ENCODE measurements at places on chromosomes 6 and 20. TPM values are rescaled to one million over a fixed set of nuclear protein-coding genes. Genes with fewer than 3 reads are reported as not detected.

DNA sequence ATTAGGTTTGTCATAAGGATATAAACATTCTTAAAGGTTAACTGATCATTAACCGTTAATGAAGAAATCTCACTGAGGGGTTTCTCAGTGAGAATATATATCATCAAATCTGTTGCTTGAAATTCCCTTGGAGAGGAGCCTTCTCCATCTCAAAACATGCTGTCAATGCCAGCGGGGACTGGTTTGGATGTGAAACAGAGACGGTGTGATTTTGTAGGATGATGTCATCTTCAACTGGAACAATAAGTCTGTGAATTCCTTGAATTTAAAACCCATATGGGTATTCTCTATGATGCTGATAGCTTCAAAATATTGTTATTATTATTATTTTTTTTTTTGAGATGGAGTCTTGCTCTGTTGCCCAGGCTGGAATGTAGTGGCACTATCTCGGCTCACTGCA, 75.9 kb downstream of the GMPR start:
- DNase-seq = no peak

GRCh38 chr6:26657256-26657655, 2.3 kb downstream of the ZNF322 start:
- DNase-seq = no peak

- DNase-seq = no peak
Measured at GRCh38 chr6:118735320-118735719, 83.9 kb upstream of the CEP85L start.

The NECAB3 gene
- 26.1 TPM for total RNA-seq

GRCh38 chr6:39937686-39938333, 3.5 kb upstream of the MOCS1 start:
- DNase-seq = no peak

The PRSS35 gene
- total RNA-seq = 4.7 TPM

DNA sequence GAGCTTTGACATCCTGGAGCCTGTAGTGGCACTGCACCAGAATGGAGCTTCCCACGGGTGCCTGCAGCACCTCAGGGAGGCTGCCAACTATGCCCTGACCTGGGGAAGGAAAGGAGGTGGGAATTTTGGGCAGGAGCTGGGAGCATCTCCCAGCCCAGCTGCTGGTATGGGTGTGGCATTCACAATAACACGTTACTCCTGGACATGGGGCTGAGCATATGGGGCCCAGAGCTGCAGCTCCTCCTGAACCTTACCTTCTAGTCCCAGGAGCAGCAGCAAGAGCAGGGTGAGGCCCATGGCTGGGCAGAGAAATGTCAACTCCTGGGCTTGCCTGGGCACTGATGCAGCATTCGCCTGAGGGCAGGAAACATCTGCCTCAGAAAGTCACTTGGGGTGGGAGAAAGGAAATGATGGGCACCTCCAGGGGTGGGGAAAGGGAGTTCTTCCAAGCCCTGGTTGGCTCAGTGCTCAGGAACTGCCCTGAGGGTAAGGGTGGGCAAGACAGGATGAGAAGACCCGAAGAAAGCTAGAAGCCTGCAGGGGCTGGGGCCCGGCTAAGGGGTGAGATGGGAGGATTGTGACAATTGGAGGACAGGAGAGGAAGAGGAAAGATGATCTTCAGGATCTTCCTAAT, at the start of gene TREML1:
Gene TREML1 (minus strand): TSS at position 356 of the 634 bp plus-strand sequence. CDS start 59 bp downstream, at position 297.
- DNase-seq = no peak

DNA sequence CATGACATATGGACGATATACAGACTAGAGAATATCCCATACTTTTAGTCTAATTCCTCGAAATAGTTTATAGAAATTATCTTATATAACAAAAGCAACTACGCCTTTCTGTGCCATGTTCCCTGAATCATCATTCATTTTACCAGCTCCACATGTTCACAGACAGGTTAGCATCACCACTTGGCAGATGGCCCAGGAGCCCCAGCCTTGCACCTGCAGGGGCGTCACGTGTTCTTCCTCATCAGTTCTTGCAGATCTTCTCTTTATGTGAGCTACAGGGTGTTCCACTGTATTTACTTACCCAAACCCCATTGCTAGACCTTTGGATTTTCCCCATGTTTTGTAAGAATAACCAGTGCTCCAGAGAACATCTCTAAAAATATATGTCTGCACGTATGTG, 12.6 kb upstream of the BNIP5 start:
- DNase-seq = no peak

DNA sequence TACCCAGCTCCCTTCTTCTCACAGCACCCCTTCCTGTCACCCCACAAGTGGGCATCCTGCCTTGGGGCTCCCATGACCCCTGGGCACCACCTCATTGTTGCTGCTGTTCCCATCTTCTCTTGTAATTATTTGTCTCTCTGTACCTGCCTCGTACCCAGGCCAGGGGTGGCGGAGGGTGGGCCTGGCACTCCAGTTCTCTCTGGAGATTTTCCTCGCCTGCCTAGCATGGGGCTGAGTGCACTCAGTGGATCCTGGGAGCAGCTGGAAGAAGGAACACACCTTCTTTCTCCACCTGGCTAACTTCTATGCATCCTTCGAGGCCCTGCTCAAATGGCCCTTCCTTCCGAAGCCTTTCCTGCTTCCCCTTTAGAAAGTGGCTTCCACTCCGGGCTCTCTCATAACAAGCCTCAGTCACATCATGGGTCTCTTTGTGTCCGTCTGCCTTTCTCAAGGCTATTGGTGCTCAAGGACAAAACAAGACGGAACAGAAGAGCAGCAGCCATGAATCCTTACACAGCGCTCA, 79.2 kb downstream of the SRC start:
- DNase-seq = no peak

The HUS1B gene
- 2.4 TPM for total RNA-seq

DNA sequence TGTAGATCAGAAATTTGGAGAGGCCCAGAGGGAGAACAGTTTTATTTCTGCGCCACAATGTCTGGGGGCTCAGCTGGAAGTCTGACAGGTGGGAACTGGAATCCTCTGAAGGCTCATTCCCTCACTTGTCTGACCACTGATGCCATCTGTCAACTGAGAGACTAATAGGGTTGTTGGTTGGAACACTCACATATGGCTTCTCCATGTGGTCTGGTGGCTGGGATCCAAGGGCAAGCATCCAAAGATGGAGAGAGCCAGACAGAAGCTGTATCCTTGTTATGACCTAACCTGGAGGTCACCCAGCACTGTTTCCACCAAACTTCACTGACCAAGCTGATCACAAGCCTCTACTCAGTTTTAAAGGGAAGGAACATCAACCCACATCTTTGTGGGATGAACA, 117.9 kb upstream of the AKAP12 start:
- DNase-seq = no peak

DNA sequence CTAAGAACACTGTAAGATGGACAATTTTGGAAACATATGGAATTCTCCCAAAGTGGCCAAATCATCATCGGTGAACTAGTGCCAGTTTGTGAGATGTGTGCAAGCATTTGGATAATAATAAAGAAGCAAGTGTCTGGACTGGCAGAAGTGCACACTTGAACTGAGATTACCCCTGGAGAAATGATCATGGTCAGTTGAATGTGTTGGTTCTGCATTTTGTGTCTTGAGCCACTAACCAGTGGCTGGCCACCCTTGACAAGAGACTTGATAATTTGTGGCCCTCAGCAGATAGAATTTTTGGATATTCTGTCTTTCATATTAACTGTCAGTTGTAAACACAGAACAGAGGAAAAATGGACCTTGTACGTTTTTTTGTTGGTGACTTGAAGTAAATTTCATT, 37.4 kb downstream of the CITED2 start:
- no peak for DNase-seq

GRCh38 chr20:21159658-21160380, 33.9 kb downstream of the KIZ start:
- DNase-seq = no peak

The HLA-DQB1 gene
- total RNA-seq = 35.9 TPM

DNA sequence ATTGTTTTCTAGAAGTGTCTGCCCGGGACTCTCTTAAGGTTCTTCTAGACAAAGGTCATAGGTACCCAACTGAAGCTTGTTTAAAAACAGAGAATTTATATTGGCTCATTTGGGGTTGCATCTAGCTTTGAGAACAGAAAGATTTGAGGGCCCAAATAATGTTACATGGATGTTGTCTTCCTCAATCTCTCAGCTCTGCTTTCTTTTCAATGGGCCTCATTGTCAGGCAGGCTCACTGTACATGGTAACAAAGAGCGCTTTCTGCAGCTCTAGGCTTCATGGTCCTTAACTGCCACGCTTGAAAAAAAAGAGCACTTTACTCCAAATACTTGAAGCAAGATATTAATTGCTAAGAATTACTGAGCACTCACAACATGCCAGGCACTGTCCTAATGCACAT, 22.2 kb downstream of the NHLRC1 start:
- no peak for DNase-seq

- peak; percentile 86 for DNase-seq
Measured at GRCh38 chr6:33080127-33081089, 4.6 kb downstream of the HLA-DPB1 start.

- no peak for DNase-seq
Measured at GRCh38 chr20:16661756-16662155, 68.1 kb upstream of the SNRPB2 start.

GRCh38 chr20:16729080-16729479, 746 bp upstream of the SNRPB2 start:
- DNase-seq = no peak

The RNF39 gene
- not detected for total RNA-seq

The RIMS4 gene
- 16.6 TPM for total RNA-seq

- no peak for DNase-seq
Measured at GRCh38 chr6:2782825-2783187, 17.6 kb downstream of the WRNIP1 start.

DNA sequence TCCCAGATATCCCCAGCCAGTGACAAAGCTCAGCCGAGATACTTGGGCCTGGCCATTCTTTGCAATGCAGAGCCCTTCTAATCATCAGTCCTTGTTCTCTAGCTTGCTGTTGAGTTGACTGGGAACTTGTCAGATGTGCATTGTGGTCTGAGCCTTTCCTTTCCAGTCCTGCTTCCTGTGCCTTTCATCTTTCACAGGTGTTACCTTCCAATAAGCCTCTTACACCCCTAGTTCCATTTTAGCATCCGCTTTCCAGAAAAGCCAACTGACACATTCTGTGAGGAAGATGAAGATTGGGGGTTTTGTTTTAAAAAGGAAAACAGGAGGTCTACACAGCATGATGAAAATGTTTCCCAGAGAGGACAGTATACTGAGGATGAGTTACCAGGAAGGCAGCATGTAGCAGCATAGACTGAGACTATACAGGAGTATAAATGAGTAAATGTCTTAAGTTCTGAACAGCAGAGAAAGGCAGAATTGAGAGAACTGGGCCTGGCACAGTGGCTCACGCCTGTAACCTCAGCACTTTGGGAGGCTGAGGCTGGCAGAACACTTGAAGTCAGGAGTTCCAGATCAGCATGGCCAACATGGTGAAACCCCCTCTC, 5.6 kb upstream of the CEP85L start:
- DNase-seq = no peak

GRCh38 chr20:24990810-24991252, 1.7 kb downstream of the APMAP start:
- DNase-seq = no peak

- DNase-seq = no peak
Measured at GRCh38 chr6:111925296-111925695, 52.0 kb upstream of the FYN start.

DNA sequence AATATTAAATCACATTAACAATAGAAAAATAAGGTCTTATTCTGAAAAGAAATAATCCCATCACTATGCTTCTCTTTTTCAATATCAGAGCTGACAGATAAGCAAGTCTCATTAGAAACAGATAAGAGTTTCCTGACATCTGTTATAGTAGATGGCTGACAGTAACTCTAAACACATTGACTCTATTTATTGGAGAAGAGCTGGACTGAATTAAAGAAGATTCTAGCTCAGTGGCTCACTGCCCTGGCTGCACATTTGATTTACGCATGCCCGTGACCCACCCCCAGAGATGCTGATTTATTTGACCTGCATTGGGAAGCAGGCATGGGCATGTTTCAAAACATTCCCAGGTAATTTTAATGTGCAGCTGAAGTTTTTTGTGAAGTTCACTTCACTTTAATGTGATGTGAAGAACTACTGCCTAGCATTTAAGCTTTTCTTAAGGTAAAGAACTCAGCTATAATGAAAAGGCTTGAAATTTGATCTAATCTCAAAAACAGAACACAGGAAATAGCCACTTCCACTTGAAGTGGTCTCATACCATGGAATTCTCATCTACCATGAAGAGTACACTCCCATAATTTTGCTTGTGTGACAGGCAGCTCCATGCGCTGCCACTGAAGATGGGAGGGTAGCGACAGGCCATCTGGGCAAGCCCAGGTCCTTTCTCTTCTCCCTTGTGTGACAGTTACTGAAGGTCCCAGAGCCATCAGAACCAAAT, 162.3 kb downstream of the TPBG start:
- DNase-seq = no peak

GRCh38 chr6:100719883-100720682, 161.0 kb downstream of the ASCC3 start:
- no peak for DNase-seq

The NOX3 gene
- not detected for total RNA-seq

All from aorta (tissue), 5 donors.